ENCODE measurements at places on chromosomes 6 and 20. TPM values are rescaled to one million over a fixed set of nuclear protein-coding genes. Genes with fewer than 3 reads are reported as not detected.

- no peaks in the 10 kb centered on the region for H3K4me1 ChIP-seq
- H3K27me3 ChIP-seq: peaks cover 48% of the 10 kb centered on the region
- no peak for DNase-seq
- H3K36me3 ChIP-seq: no peaks in the 10 kb centered on the region
- no peak overlapping the region for H3K4me3 ChIP-seq
These were observed 12.5 kb downstream of the GNAS-AS1 start for GRCh38 chr20:58838174-58838573.

Gene BANF2
- not detected for total RNA-seq

Gene PLCB4
- total RNA-seq: 6.6 TPM

- H3K27ac ChIP-seq: peak overlapping the region; percentile 58
- no peak for DNase-seq
- no peaks in the 10 kb centered on the region for H3K27me3 ChIP-seq
- no peak overlapping the region for H3K4me3 ChIP-seq
These were observed 100.7 kb downstream of the SGK1 start for GRCh38 chr6:134217105-134217797.

Gene GNMT
- total RNA-seq: 2.4 TPM

- H3K4me3 ChIP-seq: no peak overlapping the region
- DNase-seq: peak; percentile 48
- peaks cover 32% of the 10 kb centered on the region for H3K4me1 ChIP-seq
- H3K27ac ChIP-seq: peak overlapping the region; percentile 60
- H3K27me3 ChIP-seq: no peaks in the 10 kb centered on the region
These were observed 84.0 kb upstream of the ZNF217 start for GRCh38 chr20:53677447-53678314.

Gene BPIFA3
- not detected for total RNA-seq

Gene BNIP5
- not detected for total RNA-seq

DNA sequence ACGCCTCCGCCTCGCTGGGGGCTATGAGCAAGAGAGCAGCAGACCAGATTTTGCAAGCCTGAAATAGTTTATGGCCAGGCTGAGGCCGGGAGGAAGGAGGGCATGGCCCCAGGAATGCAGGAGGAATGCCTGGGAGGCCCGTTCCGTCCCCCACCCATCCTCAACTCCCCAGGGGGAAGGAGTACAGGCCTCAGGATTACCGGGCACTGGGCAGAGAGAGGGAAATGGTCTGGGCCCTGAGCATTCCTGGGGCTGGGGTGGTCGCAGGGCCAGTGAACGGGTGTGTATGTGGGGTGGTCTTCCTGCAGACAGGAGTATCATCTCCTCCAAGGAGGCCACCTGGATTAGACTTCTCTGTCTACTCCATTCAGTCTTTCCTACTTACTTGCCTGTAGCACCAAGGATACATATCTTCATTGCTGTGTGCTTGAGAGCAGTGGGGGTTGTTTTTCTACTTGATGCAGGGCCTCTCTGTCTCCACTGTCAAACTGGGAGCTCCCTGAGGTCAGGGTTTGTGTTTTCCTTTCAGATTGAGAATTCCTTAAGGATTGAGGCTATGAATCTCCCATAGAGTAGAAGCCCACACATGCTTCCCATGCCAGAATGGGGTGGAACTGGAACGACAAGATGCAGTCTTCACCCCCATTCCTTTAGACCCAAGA is 81.3 kb downstream of the VEGFA start:
- H3K4me3 ChIP-seq: no peak overlapping the region
- H3K36me3 ChIP-seq: no peaks in the 10 kb centered on the region
- no peaks in the 10 kb centered on the region for H3K4me1 ChIP-seq
- no peaks in the 10 kb centered on the region for H3K27me3 ChIP-seq

Gene ZSCAN23
- total RNA-seq: 1.7 TPM

GRCh38 chr6:43953256-43953655 is 174.0 kb downstream of the MRPL14 start:
- H3K36me3 ChIP-seq: no peaks in the 10 kb centered on the region
- H3K4me1 ChIP-seq: no peaks in the 10 kb centered on the region
- no peaks in the 10 kb centered on the region for H3K27me3 ChIP-seq

Gene NUP43
- total RNA-seq: 22.0 TPM

GRCh38 chr6:56199956-56200355 is 47.4 kb downstream of the COL21A1 start:
- H3K36me3 ChIP-seq: no peaks in the 10 kb centered on the region
- H3K4me1 ChIP-seq: no peaks in the 10 kb centered on the region
- H3K27me3 ChIP-seq: no peaks in the 10 kb centered on the region
- H3K4me3 ChIP-seq: no peak overlapping the region

DNA sequence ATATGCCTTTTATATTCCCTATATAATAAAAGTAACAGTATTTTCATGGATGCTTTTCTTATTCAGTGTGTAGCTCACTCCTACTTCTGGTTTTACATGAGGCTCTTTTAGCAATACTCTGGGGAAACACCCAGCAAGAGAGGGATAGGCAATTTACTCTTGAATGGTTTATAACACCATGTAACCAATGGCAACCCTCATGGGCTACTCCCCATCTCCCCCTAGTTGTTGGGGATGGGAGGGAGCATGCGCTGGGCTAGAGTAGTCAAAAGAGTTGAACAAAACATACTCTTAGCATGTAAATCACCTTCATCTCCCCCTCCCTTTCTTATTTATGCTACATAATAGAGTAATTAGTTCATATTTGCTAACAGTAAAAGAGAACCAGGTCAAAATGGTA is 140.1 kb upstream of the LRFN2 start:
- DNase-seq: no peak
- no peak overlapping the region for H3K4me3 ChIP-seq
- H3K36me3 ChIP-seq: no peaks in the 10 kb centered on the region
- H3K27me3 ChIP-seq: peaks cover 4% of the 10 kb centered on the region
- H3K4me1 ChIP-seq: no peaks in the 10 kb centered on the region
- no peak overlapping the region for H3K27ac ChIP-seq

DNA sequence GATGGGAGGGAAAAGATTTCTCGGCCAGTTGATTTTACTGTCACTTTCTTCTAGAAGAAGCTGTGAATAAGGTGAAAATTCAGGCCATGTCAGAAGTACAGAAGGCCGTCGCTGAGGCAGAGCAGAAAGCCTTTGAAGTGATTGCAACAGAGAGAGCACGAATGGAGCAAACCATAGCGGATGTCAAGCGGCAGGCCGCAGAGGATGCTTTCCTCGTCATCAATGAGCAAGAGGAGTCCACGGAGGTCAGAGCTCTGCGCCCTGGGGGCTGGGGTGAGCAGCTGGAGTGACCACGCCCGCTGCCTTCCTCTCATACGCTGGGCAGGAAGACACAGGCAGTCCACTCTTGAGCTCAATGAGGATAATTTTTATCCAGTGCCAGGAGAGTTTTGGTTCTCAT is 21.8 kb upstream of the C20orf144 start:
- H3K4me3 ChIP-seq: no peak overlapping the region
- H3K27me3 ChIP-seq: no peaks in the 10 kb centered on the region
- H3K27ac ChIP-seq: no peak overlapping the region
- H3K4me1 ChIP-seq: no peaks in the 10 kb centered on the region
- peaks cover 88% of the 10 kb centered on the region for H3K36me3 ChIP-seq

DNA sequence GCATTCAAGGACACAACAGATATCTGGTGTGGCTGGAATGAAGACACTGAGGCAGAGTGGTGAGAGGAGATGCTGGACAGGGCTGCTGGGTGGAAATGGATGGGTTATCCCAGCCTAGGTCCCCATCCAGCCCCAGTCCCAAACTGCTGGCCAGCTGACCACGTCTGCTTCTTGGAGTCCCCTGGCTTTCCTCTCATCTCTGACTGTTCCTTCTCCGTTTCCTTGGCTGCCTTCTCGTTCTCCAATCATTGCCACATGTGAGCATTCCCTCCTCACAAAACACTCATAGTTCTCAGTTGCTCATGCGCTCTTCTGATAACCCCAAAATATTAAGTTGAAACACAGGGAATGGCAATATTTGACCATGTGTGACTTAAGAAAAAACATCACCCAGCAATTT is 31.5 kb downstream of the MAFB start:
- H3K4me3 ChIP-seq: no peak overlapping the region
- H3K36me3 ChIP-seq: no peaks in the 10 kb centered on the region
- no peaks in the 10 kb centered on the region for H3K4me1 ChIP-seq
- no peak overlapping the region for H3K27ac ChIP-seq
- no peak for DNase-seq

DNA sequence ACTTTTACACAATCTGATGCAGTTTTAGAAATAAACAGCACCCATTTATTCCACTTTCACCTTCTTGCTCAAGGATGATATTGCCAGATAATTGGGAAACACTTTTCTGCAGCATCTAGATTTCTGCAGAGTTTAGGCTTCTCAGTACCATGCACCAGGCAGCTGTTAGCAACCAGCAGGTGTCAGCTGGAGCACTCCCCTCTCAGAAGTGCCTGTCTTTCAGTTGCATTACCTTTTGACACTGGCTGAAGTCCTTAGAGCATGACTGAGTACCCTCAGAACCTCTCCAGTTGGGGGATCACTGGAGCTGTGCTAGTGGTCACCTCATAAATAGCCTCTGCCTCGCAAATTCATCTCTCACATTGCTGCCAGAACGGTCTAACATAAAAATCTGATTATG is 91.2 kb downstream of the DNAH8 start:
- H3K4me3 ChIP-seq: no peak overlapping the region
- H3K27me3 ChIP-seq: no peaks in the 10 kb centered on the region
- H3K27ac ChIP-seq: no peak overlapping the region
- DNase-seq: no peak
- no peaks in the 10 kb centered on the region for H3K4me1 ChIP-seq

- H3K27ac ChIP-seq: no peak overlapping the region
- no peak for DNase-seq
- no peaks in the 10 kb centered on the region for H3K36me3 ChIP-seq
- no peaks in the 10 kb centered on the region for H3K27me3 ChIP-seq
- H3K4me1 ChIP-seq: peaks cover 20% of the 10 kb centered on the region
These were observed 91.7 kb upstream of the NFATC2 start for GRCh38 chr20:51634257-51634656.

DNA sequence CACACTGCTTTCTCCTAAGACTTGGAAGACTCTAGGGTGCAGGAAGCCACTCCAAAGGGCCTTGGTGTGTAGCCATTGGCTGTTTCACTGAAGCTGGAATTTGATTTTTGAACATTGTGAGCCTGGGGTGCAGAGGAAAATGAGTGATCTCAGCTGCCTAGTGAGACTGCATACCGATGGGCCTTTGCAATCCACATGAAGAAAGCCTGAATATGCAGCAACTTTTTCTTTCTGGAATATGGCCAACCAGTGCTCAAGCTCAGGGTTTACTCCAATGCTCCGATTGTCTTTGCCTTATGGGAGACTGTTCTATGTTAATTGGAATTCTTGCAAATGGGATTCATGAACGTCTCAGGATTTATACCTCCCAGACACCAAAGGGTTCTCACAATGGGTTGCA is 242.6 kb downstream of the DOK5 start:
- no peak for DNase-seq
- no peak overlapping the region for H3K4me3 ChIP-seq
- no peak overlapping the region for H3K27ac ChIP-seq
- H3K27me3 ChIP-seq: no peaks in the 10 kb centered on the region
- no peaks in the 10 kb centered on the region for H3K4me1 ChIP-seq
- H3K36me3 ChIP-seq: no peaks in the 10 kb centered on the region

DNA sequence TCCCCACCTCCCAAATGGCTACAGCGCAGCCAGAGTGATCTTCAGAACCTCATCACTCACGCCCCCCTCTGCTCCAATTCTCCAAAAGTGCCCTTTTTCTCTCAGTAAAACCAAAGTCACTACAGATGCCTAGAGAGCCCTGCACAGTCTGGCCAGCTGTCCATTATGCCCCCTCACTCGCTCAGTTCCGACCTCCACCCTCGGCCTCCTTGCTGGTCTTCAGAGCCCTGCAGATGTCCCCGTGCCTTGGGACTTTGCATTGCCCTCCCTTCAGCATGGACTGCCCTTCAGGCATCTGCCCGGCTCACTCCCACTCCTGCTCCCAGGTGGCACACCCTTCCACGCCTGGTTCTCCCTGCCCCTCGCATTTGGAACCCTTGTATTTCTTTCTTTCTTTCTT is 1.1 kb upstream of the RAET1E start:
- no peaks in the 10 kb centered on the region for H3K36me3 ChIP-seq
- no peak overlapping the region for H3K4me3 ChIP-seq
- H3K4me1 ChIP-seq: peaks cover 32% of the 10 kb centered on the region
- no peak overlapping the region for H3K27ac ChIP-seq
- H3K27me3 ChIP-seq: no peaks in the 10 kb centered on the region

DNA sequence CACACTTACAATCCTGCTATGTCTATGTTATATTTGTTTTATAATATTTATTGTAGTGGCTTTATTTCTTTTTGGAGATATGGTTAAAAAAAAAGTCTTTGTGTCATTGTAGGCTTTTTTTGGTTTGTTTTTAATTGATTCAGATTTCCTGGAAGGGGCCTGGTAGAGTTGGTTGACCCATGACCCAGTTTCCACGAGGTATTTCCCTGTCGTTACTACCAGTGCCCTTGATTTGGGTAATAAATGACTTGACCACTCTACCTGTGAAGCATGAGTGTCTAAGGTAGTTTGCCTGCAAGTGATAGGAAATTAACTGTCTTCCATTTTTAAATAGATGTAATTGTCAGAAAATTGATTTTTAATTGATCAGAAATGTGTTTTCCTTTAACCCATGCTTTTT is 121.0 kb downstream of the JARID2 start:
- H3K4me1 ChIP-seq: peaks cover 68% of the 10 kb centered on the region
- no peak for DNase-seq
- no peak overlapping the region for H3K27ac ChIP-seq
- H3K36me3 ChIP-seq: no peaks in the 10 kb centered on the region

- no peak overlapping the region for H3K27ac ChIP-seq
- no peaks in the 10 kb centered on the region for H3K4me1 ChIP-seq
- H3K27me3 ChIP-seq: no peaks in the 10 kb centered on the region
- no peaks in the 10 kb centered on the region for H3K36me3 ChIP-seq
- no peak overlapping the region for H3K4me3 ChIP-seq
These were observed 50.3 kb upstream of the TXNDC5 start for GRCh38 chr6:7960848-7961247.

Gene SGK2
- total RNA-seq: 1.2 TPM

Gene IPCEF1
- 7.9 TPM for total RNA-seq

DNA sequence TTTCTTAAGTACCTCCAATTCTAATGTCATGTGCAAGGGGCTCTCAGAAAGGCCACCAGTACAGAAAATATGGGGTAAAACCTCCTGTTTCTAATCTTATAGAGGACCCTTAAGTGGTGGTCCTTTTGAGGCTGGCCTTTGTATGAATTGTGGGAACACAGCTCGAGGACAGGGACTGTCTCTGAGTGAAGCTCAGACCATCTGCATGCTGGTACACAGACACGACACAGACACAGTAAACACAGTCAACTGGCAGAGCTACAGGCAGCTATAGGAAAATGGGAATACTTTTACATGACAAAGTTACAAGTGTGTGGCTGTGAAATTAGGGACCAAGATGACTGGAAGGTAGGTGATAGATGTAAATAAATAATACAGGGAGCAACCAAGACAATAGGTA is 143.9 kb upstream of the PREP start:
- no peaks in the 10 kb centered on the region for H3K4me1 ChIP-seq
- H3K4me3 ChIP-seq: no peak overlapping the region
- no peak for DNase-seq
- H3K27me3 ChIP-seq: no peaks in the 10 kb centered on the region
- H3K27ac ChIP-seq: no peak overlapping the region

All from lower lobe of right lung (tissue), 2 donors.